Activated CD4-positive, CD25-positive, alpha-beta regulatory T cell treated with anti-CD3 and anti-CD28 coated beads, Interleukin-2, amount 50 U/mL, for 24 hours (primary cell): ENCODE measurements at places on chromosomes 2 and 18.

DNA sequence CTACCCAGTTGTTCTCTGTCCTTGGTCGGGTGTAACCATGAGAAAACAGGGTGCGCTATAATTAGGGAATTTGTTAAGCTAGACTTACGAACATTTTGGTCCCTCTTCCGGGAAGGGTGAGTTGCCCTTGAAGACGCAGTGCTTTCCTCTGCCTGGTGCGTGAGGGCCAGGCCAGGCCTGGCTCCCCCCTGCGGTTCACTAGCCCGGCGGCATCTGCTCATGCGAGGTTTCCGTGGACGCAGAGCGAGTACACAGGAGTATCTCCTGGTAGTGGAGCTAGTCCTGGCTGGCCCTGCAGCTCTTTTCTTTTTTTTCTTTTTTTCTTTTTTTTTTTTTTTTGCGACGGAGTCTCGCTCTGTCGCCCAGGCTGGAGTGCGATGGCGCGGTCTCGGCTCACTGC is 148.8 kb downstream of the PTGR3 start:
- no peak for ATAC-seq

DNA sequence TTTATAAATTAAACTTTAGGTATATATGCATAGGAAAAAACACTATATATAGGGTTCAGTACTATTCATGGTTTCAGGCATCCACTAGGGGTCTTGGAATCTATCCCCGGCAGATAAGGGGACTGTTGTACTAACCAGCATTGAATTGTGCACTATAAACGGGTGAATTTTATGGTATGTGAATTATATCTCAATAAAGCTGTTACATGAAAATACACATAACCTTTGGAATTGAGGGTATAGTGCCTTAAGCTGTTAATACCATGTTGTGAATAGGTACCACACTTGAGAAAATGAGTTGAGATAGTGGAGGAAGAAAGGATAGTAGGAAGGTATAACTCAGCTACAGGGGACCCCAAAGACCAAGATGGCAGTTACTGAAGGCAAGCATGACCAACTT is 167.3 kb downstream of the HAUS1 start:
- no peak for ATAC-seq

- ATAC-seq = peak; percentile 63
Observed at GRCh38 chr2:98654699-98655495, 46.5 kb downstream of the UNC50 start.

DNA sequence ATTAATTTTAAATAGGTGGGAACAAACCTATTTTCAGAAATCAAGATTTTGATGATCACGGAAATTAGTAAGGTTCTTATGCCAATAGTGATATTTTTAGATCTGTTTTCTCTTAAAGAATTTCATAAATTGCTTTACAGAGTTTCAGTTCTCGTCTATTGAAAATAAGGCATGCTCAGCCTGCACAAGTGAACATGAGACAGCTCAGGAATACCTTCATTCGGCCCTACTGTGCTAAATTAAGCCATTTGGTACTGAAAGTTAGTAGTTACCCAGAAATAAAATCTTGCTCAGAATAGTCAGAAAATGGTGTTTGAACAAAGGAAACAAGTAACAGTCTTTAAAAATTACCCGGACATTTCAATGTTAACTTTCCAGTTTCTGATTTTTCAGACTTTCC is 60.4 kb downstream of the DLGAP1 start:
- no peak for ATAC-seq

DNA sequence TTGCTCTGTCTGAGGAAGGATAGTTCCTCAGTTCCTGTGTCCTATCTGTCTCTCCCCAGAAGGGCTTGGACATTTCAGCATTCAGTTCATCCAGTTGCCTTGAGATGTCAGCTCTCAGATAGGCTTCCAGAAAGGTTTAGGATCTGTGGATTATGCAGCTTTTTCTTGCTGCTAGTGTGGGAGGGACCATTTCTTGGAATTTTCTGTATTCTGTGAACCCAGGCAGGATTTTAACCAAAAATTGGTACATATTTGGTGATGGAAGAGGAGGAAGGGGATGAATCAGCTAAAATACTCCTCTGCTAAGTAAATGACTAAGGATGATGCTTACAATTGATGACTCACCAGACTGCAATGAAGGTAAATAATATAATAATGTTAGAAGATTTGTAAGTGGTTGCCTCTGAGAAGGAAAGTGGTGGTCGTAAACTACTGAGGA is 58.6 kb upstream of the DOCK10 start:
- peak; percentile 89 for ATAC-seq

GRCh38 chr18:37441821-37442220 is 123.8 kb downstream of the CELF4 start:
- ATAC-seq = no peak

DNA sequence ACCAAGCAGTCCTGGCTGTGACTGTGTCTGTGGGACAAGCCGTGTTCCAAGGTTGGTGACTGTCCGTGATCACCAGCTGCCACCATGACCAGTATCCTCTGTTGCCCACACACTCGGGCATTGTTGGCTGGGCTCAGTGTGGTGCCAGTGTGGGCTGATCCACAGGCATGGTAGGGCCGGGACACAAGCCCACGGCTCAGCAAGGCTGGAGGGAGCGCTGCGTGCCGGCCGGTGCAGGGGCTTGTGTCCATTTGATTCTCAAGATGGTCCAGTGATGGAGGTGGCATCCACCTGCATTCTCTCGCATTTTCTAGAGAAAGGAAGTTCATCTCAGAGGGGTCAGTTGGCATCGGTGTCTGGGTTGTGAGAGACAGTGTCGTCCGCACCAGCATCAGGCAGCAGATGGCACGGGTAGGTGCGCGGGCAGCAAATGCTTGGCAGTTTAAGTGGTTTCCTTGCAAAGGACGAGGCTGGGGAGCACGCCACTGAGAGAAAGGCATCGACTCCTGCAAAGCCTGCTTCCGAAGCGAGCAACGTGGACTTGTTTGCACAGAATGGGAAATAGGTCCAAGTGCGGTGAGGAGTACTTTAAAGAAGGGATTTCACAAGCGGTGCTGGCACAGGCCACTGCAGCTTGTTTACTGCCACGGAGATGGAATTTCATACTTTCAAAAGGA is 20.9 kb downstream of the TWIST2 start:
- ATAC-seq = no peak

DNA sequence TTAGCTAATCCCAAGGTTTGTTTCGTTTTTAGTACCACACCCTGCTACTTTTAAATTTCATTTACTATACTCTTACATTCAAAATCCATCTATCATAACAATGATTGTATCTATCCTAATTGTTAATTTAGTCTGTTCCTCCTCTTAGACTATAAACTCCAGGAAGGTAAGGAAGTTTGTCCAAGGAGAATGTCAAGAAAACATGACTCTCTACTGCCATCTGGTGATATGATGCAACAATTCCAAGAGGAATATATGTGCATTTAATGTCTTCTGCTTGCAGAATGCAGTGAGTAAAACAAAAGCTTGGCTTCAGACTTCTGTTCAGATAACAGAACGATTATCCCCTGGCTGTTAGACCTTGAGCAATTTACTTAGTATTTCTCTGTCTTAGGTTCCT is 1267.1 kb downstream of the LRP1B start:
- ATAC-seq = no peak

DNA sequence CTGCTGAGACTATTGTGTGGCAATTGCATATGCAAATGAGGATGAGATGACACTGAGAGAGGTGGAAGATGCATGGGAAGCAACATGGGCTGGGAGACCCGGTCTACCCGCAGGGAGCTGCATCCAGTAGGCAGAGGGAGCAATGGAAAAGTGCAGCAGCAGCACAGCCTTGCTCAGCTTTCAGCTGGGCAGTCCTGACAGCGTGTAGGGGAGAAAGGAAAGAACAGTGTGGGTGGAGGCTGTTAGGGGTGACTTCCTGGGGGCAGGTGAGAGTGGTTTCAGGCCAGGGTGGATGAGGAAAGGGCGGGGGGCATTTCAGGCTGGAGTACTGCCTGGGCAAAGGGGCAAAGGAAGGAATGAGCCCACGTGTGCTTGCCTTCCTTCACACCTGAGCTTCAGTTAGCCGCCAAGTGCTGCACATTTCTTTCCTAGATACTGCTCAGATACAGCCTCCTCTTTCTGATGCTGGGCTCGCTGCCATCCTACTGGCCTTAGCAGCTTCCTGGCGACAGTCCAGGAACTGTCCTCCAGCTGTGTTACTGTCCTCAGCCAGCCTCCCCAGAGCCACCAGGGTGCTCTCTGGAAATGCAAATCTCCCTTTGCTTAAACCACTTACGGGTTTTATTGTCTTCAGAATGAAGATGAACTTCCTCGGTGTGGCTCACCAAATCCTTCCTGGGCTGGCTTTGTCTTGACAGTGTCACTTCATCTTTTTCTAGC is 276.3 kb downstream of the TSN start:
- no peak for ATAC-seq

- ATAC-seq = no peak
Observed at GRCh38 chr2:39920307-39920801, 141.3 kb upstream of the THUMPD2 start.

- ATAC-seq = no peak
Observed at GRCh38 chr2:124702777-124703176, 677.7 kb downstream of the CNTNAP5 start.

- no peak for ATAC-seq
Observed at GRCh38 chr2:187264612-187265011, 183.4 kb downstream of the CALCRL start.

- ATAC-seq = no peak
Observed at GRCh38 chr2:46700435-46700834, 215.2 kb downstream of the MCFD2 start.

- ATAC-seq = no peak
Observed at GRCh38 chr2:84038866-84039265, 420.2 kb downstream of the SUCLG1 start.
